Skeletal muscle tissue (tissue), 5 donors: ENCODE measurements at places on chromosomes 2 and 18. TPM values are rescaled to one million over a fixed set of nuclear protein-coding genes. Genes with fewer than 3 reads are reported as not detected.

Gene FAM124B
- total RNA-seq, result 12.5 TPM

Gene ELOA2
- not detected for total RNA-seq

Gene EPB41L3
- 79.9 TPM for total RNA-seq

Gene SPRED2
- total RNA-seq, result 7.8 TPM

Gene CHRND
- total RNA-seq, result 32.9 TPM

Gene ANKRD30B
- total RNA-seq, result under 0.01 TPM

Gene LRATD1
- total RNA-seq, result 5.2 TPM

Gene EFHD1
- 2.1 TPM for total RNA-seq

Gene SLC16A14
- total RNA-seq, result 2.6 TPM

Gene TMEM17
- 1.0 TPM for total RNA-seq

Gene ARL5A
- total RNA-seq, result 21.9 TPM

Gene SGO2
- 1.0 TPM for total RNA-seq

Gene CRIM1
- 44.9 TPM for total RNA-seq

Gene NAT8
- not detected for total RNA-seq

Gene AQP12B
- total RNA-seq, result not detected

Gene PLEK
- 9.4 TPM for total RNA-seq

Gene TMEM178A
- 4.7 TPM for total RNA-seq

Gene SLC14A1
- 14.6 TPM for total RNA-seq

Gene STARD6
- total RNA-seq, result not detected

Gene SPATA3
- not detected for total RNA-seq

Gene RASGRP3
- total RNA-seq, result 49.1 TPM

Gene NEUROD1
- not detected for total RNA-seq

Gene CD28
- total RNA-seq, result 4.2 TPM

Gene ASB18
- total RNA-seq, result 3.1 TPM

Gene PLCD4
- 27.7 TPM for total RNA-seq

Gene GRHL1
- total RNA-seq, result under 0.01 TPM

Gene TXNDC9
- total RNA-seq, result 26.6 TPM

Gene CCDC141
- 61.6 TPM for total RNA-seq

Gene SPHKAP
- 49.6 TPM for total RNA-seq

Gene GALR1
- not detected for total RNA-seq

Gene FSHR
- 0.52 TPM for total RNA-seq

Gene HRH4
- total RNA-seq, result not detected

Gene CKAP2L
- total RNA-seq, result 1.0 TPM

Gene COL4A3
- under 0.01 TPM for total RNA-seq

Gene CCDC74B
- not detected for total RNA-seq

Gene SP9
- not detected for total RNA-seq

Gene KCNF1
- total RNA-seq, result 1.6 TPM

Gene REG3A
- total RNA-seq, result not detected

Gene FAM228B
- total RNA-seq, result 47.0 TPM

Gene KCNG2
- total RNA-seq, result 0.52 TPM

Gene SEMA4C
- total RNA-seq, result 29.7 TPM

Gene SNORC
- total RNA-seq, result under 0.01 TPM

Gene MRPL19
- 24.0 TPM for total RNA-seq

Gene CMPK2
- 4.2 TPM for total RNA-seq

Gene OST4
- total RNA-seq, result 352 TPM

Gene GBX2
- total RNA-seq, result not detected

Gene PPP1R1C
- total RNA-seq, result 1.6 TPM

Gene ALPI
- total RNA-seq, result not detected

Gene GYPC
- 238 TPM for total RNA-seq

Gene LAMA3
- 8.4 TPM for total RNA-seq
